ENCODE measurements at places on chromosomes 6 and 20.
A peak's percentile ranks its signal among the peaks of the same experiment; 100 is the strongest.

DNA sequence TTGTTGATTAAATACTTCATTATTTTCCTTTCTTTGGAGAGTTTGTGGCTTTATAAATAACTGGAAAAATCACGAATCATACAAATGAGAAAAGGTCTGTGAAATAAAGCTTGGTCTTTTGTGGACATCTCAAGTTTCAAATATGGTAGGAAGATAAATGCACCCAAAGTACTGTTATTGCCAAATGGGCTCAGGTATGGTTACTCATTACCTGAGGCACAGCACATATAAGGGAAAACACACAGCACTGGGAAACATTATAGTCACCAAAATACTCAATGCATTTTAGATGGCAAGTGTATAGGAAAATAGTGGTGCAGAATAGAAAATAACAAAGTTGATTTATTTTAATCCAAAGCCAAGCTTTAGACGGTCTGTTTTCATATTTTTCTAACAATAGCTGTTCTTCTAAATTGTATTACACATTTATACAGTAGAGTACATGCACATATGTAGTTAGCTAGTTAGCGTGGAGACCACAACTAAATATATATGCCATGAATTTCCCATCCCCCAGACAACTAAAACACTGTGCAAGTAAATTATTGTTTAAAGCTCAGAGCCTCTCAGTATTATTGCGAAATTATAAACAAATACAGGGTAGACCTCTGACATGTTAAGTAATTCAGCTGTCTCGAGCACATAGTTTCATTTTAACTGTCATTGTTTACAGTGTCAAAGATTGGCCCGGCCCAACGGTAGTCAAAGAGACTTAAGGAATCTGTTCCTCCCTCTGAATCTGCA, 336.0 kb downstream of the SYNE1 start:
- DNase-seq, result no peak

GRCh38 chr20:60690771-60691170, 561.3 kb upstream of the CDH4 start:
- DNase-seq, result no peak

- no peak for DNase-seq
Measured at GRCh38 chr6:161496941-161497340, 223.1 kb upstream of the AGPAT4 start.

GRCh38 chr6:81451787-81452186, 300.7 kb downstream of the TENT5A start:
- DNase-seq, result no peak

GRCh38 chr6:147161974-147162495, 42.2 kb upstream of the STXBP5 start:
- no peak for DNase-seq

DNA sequence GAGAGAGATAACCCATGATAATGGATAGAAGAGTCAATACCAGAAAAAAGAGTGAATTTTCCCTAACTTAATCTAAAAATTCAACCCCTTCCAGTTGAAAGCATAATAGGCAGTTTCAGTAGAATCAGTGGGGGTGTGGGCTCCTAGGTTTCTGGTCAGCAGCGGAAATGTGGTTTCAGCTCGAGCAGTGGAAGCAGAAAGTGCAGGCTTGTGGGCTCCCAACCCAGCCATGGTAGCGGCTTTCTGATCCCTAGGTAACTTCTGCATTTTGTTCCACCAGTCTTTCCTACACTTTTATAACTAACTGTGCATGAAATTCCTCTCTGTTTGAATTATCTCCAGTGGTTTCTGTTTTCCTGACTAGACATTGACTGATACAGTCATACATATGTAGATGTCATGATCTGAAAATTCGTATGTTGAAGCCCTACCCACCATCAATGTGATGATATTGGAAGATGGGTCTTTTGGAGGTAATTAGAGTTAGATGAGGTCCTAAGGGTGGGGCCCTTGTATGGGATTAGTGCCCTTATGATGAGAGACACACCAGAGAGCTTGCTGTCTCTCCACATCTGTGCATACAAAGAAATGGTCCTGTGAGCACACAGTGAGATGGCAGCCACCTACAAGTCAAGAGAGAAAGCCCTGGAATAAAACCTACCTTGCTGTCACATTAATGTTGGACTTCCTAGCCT, 6.5 kb upstream of the DDO start:
- no peak for DNase-seq

DNA sequence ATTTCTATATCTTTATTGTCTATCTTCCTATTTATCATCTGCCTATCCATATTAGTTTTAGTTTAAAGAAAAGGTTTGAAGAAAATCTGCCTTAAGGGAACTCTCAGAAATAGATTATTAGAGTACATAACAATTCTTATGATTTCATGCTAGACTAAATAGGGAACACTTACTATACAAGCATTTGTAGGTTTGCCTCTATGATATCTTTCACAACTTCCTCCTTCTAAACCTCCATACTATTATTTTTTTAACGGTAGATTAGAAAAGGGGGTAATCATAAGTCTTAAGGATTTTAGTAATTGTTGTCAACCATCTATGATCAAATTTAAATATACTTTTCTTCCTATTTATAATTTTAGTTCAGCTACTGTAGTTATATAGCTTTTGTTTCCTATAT, 11.6 kb upstream of the DSE start:
- DNase-seq, result no peak

DNA sequence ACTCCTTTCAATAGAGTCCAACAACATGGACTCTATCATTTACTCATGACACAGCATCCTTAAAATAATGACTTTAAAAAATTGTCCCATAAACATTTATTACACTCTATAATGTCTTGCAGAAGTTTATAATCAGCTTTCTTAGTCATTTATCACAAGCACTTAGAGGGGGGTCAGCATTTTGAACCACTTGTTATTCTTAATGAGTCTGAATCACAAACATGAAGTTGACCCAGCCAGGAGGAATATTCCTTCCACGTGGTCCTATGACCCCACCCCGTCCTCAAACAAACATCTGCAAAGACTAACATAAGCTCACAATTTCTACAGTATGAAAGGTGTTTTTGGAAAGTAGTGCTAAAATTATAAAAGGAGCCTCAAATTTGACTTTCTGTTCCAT, 91.1 kb downstream of the MTFR2 start:
- DNase-seq, result no peak

GRCh38 chr20:46206992-46207549, 89.0 kb downstream of the CD40 start:
- DNase-seq, result no peak

GRCh38 chr6:168989421-168989820, 264.2 kb downstream of the THBS2 start:
- no peak for DNase-seq

- DNase-seq, result no peak
Measured at GRCh38 chr6:3102875-3103274, 15.6 kb upstream of the BPHL start.

DNA sequence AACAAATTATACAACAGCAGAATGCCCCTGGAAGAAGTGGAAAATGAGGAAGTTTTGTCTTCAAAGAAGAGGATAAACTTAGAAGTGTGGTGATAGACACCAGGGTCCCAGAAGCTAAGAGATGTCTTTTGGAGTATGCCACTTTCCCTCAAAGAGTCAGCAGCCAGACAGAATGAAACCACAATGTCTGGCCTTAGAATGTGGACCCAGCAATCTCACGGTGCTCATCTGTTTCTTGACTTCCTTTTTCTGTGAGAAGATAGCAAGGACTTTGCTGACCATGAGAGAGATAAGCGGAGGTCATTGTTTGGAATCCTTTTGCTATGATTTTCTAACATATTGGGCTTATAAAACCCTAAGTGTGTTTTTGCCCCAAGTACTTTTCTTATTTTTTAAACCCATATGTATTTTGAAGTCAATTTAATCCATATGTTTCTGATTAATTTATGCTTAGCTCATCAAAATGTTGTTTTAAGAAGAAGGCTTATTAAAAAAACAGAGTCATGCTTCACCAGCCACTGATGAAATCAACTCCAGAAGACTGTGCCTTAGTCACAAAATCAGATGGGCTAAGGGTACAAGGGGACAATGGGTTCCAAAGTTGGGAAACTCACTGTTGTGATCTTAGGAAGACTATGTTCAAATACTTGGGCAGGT, 451.2 kb upstream of the JAG1 start:
- DNase-seq, result no peak

- peak; percentile 80 for DNase-seq
Measured at GRCh38 chr6:31901953-31902643, at the start of gene ZBTB12. Gene ZBTB12, minus strand, starts transcription at chr6:31902086. Its CDS starts 781 bp downstream, at chr6:31901305.

DNA sequence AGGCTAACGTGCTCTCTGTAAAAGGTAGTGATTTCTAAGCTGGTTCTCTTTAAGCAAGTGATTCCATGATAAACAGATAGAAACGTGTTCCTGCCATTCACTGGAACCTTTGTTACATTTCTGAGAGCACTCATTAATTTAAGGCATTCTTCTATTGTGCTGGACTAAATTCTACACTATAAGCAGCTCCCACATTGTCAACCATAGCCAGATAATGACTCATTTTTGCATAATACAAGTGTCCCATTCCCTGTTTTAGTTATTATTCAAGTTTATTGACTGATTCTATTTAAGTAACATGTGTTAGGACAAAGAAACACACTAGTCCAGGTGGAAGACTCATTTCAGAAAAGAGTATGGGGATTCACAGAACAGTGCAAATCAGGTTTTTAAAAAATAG, 13.5 kb upstream of the XRN2 start:
- DNase-seq, result no peak

- no peak for DNase-seq
Measured at GRCh38 chr6:140586426-140587061, 1212.1 kb upstream of the CITED2 start.

GRCh38 chr6:113385020-113385431, 472.1 kb upstream of the MARCKS start:
- no peak for DNase-seq

- DNase-seq, result no peak
Measured at GRCh38 chr6:63307581-63308246, 12.1 kb downstream of the LGSN start.

DNA sequence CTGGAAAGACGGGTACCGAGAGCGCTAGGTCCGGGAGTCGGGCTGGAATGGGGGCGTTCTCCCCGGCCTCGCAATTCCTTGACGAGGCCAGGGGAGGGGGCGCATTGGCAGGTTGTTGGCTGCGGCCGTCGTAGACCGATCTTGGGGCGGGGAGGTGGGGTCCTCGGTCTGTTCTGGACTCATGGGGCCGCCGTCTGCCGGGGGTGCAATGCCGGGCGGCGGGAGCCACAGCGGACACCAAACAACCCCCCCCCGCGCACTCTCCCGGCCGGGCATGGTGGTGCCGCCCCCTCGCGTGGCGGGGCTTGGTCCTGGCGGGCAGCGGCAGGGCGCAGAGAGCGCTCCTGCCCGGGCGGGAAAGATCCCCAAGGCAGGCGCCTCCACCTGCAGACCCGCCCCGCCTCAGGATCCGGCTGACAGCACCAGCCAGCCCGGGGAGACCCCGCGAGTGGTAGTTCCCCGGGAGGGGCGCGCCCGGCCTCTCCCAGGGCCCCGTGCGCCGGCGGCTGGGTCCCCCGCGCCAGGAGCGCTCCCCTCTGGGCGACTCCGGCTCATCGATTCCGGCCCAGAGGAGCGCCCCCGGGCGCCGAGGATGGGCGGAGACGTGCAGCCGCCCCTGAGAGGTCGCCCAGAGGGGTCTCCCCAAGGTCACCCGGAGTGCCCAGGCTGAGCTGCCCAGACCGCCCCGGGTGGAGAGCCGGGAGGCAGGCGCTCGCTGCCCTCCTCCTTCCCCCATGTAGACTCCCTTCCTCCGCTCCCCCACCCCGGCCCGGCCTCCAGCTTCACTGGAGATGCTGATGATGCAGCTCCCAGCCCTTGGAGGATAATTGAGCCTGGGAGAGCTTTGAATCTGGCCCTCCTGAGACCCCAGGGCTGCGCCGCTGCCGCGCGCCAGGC, 709 bp downstream of the PPP1R16B start:
- no peak for DNase-seq

DNA sequence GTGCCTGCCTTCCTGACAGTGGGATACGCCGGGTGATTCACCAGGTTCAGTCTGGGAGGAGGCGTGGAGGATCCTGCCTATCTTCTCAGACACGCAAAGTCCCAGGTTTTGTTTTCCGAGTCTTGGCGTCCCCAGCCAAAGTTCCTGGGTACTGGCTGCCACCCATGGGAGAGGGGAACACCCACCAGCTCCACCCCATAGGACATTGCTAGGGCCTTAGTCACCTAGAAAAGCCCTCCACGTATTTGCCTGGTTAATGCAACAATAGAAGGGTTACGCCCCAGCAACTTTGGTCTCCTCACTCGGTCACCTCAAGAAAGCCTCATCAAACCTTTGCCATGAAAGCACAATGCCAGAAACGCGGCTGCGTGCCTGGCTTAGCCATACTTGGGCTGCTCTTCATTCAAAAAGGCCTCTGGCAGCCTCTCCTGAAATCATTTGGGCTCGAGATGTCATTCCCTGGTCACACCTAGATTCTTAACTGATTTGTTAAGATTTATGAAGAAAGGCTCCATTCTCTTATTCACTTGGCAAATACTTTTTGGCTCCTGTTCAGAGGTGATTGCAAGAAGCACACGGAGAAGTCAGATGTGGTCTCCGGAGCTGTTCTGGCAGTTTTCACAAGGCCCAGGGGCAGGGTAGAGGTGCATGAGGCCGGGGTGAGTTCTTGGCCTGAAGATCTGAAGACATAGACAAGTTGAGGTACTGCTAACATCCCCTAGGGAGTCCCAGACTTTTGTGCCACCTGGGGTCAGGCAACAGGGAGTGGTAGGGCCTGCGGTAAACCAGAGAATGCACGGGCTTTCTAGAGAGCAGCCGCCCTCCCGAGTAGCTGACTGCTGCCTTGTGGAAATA, 35.5 kb upstream of the ZNF133 start:
- DNase-seq, result no peak

GRCh38 chr6:156844089-156844488, 66.9 kb downstream of the ARID1B start:
- DNase-seq, result no peak

- DNase-seq, result no peak
Measured at GRCh38 chr6:42354702-42355101, 97.0 kb downstream of the TRERF1 start.

DNA sequence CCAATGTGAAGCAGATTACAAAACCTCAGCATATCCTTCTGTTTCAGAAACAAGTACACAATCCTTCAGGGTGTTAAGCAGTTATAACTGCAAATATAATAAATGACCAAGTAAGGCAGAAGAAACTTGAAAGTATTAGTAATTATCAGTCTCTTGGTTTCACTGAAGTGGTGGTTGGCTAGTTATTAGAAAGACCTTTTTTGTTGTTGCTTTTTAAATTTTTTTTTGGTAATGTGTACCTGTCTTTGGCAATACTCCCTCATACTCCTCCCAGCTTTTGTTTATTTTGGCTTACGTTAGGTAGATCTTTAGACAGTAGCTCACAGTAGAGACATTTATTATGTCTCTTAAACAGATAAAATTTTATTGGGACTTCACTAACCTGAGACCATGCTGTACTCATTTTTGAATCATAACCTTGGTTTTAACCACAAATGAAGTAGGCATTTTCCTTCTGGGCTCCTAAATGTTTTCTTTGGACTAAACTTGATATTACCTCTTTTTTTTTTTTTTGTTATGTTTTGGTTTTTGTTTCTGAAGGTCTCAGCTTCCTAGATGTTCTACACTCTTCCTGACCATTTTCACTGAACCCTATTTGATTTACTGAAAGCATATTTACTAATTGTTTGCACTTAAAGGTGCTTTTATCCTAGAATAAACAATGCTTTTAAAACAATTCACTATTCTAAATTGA, 6.4 kb downstream of the CD2AP start:
- DNase-seq, result no peak

GRCh38 chr6:98669371-98669770, 165.0 kb upstream of the POU3F2 start:
- no peak for DNase-seq

- no peak for DNase-seq
Measured at GRCh38 chr6:167858086-167858591, 31.4 kb downstream of the AFDN start.

Measured in stimulated activated CD4-positive, alpha-beta T cell treated with anti-CD3 and anti-CD28 coated beads, Interleukin-15, amount 100 ng/mL, for 48 hours (primary cell).